NCI-H510A (cell line): ENCODE measurements at places on chromosomes 3 and 15.

GRCh38 chr15:72982714-72983113 lies 69.5 kb upstream of the NEO1 start:
- DNase-seq, result no peak

DNA sequence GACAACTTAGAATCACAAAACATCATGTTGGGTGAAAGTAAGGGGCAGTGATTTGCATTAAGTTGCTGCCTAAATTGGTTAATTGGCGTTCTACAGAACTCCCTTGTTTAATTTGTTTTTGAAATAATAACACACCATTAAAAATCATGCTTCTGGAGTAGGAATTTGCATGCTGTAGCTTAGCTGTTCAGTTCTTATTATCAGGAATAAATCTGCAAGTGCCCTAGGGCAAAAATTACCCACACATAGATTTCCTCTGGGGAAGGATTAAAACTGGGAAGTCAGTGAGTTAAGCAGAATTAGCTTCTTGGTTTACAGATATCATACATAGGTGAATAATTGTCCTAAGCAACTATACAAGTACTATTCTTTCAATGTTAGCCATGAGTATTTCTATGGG lies 381.6 kb upstream of the NAALADL2 start:
- DNase-seq, result no peak

GRCh38 chr3:192899540-192899982 lies 18.1 kb downstream of the MB21D2 start:
- DNase-seq, result no peak

GRCh38 chr3:57655727-57656126 lies 37.1 kb downstream of the DENND6A start:
- no peak for DNase-seq

DNA sequence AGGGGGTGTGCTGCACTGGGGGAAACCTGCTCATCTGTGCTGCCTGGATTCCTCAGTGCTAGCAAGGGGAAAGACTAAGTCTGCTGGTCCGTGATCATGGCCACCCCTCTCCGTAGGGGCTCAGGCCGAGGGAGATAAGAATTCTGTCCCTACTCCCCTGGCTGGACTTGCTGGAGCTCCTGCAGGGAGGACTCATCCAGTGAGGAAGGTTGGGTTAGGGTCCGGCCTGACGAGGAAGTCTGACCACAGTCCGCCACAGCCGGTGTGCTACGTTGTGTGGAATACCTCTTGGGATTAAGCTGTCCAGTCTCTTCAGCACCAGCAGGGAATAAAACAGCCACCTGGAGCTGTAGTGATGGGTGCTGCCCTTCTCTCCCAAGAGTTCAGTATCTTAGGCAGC lies 1309.1 kb upstream of the CADM2 start:
- DNase-seq, result no peak

DNA sequence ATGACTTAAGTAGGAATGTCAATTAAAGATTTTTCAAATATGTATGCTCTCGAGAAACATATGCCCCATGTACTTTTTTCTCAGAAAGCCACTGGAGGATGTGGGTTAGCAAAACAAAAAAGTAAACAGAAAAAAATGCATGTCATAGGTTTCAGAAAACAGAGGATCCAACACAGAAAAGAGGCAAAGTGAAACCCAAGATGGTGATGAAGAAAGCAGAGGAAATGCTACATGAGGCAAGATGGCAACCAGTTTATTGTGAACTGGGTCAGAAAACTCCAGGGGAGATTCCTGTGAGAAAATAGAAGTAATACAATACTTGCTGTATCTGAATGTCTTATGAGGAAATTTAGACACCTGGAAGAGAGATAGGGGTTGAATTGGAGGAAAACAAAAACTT lies 30.8 kb upstream of the EOMES start:
- DNase-seq, result no peak
